ENCODE measurements at places on chromosomes 5 and 9.
A peak's percentile ranks its signal among the peaks of the same experiment; 100 is the strongest.

DNA sequence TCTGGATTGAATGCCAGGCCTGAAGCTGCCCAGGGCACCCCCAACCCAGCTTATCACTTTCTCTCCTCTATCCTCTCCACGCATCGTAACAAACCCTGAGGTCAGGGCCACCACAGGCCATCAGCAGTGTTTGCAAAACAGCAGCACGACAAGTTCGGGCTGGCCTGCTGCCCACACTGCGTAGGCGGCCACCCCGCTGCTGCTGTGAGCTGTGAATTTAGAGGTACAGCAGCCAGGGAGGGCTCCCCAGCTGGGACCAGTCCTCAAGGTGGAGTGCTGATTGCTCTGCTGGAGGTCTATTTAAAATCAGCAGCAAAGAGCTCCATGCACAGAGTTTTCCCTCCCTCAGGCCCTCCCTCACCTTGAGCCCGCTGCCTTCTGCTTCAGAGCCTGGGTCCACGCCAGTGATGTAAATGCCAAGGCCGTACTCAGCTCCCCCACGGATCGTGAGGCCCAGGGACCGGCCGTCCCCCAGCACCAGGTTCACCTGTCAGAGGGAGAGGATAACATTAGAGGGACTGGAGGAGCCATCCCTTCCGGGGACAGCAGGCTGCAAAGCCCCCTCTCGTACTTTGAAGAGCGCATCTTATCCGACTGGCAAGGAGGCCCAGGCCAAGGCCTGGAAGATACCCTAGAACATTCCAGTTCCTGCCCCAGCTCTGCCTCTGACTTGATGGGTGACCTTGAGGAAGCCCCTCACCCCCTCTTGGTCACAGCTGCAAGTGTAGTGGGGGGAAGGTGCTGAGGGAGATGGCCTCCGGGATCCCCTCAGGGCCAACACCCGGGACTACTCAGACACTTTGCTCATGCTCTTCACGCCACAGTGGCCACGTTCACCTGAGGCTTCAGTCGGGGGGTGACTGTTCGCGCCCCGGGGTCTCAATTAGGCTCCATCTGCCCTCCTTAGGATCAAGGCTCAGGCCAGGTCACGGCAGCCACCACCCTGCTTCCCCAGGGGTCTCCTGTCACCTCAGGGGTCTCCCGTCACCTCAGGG lies 39.1 kb downstream of the WHRN start:
- no peak for DNase-seq

DNA sequence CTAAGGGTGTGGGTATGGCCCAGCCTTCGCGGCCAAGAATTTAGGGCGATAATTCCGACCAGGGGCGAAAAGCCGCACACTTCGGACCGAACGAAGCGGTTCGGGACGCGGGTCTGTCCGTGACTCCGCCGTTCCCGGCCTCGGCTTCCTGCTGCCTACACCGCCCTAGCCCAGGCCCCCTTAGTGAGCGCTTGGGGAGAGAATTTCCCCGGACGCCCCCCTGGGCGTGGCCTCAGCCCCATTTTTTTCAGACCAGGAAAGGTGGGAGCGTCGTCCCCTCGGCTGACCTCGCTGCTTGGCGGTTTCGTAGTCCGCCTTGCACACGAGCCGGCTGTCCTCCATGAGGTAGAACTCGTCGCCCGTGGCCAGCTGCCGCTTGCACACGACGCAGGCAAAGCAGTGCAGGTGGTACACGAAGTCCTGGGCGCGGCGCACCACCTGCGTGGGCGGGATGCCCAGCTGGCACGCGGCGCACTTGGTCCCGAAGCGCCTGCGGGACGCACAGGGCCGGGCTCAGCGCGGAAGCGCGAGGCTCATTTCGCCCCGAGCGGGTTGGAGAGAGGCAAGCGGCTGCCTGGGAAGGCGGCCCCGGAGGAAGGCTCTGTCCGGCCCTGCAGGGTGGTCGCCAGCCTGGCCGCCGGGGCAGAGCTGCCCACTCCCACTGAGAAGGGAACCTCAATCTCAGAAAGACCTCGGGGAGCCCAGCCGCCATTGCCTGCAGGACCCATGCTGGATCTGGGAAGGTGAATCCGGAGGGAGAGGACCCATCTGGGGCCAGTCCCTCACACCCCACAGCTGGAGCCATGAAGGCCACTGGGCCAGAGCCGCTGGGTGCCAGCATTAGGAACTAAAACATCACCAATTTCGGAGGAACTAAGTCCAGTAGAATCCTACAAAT lies 5.3 kb downstream of the LHX3 start:
- DNase-seq, result no peak

GRCh38 chr5:567664-568060 lies 43.4 kb upstream of the SLC9A3 start:
- DNase-seq, result no peak

- DNase-seq, result no peak
These were observed 4.4 kb downstream of the LCN9 start for GRCh38 chr9:135667463-135668001.

DNA sequence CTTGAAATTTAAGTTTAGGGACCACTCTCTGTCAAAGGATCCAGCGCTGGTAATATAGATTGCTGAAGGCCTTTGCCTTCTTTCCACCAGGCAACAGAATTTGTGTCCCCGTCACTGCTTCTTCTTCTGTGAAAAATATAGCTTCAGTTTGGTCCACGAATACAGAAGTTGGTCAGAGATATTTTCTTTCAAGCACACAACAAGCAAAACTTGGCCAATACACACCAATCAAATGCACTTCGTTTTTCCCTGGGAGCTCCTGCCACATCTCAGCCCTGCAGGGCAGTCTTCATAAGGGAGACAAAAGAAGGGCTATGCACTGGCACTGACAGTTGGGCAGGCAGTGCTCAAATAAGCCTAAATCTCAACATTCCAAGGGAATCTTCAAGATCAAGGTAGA lies 22.9 kb downstream of the HAVCR2 start:
- no peak for DNase-seq

DNA sequence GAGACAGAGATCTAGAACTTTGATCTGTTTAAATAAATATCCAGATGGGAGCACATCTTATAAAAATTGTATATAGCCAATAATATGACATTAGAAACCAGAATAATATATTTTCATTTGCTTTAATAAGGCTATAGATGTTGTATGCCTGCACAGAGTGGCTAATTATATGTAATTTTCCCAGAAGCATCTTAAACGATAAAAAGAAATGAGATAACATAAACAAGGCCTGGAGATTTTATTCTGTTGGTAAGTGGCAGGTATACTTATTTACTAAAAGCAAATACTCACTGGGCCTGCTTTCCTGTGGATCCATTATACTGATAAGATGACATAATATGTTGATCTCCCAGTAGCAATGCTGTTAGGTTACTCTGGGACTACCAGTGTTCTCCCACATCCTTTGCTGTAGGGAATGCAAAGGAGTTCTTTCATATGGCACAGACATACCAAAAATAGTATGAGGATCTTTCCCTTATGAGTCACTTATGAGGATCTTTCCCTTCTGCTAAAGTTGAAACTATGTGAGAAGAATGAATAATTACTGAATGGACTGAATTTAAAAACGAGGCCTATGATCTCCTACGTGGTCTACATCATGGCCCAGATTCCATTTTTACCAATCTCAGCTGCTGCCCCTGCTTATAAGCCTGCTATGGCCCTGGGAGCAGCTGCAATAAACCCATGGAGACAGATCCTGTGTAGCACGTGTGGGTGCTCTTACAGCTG lies 112.1 kb downstream of the NUDT12 start:
- no peak for DNase-seq

DNA sequence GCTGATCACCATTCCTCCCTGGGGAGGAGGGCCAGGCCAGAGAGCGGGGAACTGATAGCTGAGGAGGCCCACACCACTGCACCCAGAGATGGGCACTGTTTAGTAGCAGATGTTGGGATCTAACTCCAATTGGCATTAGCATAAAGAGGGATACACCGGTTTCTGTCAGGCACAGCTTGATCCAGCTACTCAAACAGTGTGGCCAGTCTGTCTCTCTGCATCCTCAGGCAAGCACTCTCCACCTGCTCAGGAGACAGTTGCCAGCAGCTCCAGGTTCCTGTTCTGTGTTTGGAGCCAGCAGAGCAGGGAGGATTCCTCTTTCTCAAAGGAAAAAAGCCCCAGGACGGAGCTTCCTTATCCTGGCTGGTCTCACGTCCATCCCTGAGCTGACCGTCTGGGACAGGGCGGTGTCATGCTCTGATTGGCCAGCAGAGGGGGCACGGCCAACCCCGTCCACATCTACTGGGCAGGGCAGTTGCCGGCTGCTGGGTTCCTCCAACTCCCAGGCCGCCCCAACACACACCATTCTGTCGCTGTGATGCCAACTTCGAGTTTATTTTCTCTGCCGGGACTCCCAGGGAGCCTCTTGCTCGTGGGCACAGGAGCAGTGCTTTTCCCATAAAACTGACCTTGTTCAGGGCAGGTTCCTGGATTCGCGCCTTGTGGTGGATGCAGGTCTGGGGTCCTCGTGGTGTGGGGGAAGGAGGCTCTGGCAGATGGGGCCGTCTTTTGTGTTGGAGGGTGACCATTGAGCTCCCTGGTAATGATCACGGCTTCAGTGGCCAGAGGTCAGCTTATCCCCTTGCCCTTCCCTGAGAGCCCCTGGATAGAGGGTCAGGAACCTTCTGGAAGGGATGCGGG lies 47.9 kb downstream of the COL5A1 start:
- DNase-seq, result no peak

DNA sequence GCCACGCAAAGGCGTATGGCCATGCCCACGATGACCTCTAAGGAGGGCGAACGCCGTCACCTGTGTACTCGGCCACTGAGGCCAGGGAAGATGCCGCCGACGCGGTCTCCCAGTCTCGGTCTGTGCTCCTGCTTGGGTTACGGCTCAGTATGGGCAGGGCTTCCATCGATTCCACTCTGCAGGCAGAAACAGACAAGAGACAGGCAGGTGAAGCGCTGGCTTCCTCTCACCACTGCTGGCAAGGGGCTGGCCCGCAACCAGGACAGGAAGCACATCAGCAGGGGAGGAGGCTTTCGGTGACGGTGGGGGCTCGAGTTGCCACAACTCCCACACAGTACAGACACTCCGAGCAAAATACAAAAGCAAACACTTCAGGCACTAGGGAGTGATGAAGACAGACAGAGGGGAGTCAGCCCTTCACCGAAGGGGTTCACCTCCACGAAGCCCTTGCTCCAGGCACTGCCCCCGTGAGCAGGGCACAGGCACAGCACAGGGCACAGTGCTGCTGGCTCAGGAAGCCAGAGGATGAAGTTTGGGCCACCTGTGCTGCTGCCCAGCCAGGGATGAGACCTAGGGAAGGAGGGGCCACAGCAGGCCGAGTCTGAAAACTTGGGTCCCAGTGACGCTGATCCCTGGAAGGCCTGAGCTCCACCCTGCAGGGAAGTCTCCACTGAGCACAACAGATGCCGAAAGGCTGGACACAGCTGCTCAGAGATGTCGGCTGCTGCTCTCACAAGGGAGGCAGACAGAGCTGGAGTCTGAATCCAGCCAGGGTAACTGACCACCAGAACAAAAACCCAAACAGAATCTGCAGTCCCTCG lies 91.3 kb downstream of the CAMSAP1 start:
- DNase-seq, result no peak

DNA sequence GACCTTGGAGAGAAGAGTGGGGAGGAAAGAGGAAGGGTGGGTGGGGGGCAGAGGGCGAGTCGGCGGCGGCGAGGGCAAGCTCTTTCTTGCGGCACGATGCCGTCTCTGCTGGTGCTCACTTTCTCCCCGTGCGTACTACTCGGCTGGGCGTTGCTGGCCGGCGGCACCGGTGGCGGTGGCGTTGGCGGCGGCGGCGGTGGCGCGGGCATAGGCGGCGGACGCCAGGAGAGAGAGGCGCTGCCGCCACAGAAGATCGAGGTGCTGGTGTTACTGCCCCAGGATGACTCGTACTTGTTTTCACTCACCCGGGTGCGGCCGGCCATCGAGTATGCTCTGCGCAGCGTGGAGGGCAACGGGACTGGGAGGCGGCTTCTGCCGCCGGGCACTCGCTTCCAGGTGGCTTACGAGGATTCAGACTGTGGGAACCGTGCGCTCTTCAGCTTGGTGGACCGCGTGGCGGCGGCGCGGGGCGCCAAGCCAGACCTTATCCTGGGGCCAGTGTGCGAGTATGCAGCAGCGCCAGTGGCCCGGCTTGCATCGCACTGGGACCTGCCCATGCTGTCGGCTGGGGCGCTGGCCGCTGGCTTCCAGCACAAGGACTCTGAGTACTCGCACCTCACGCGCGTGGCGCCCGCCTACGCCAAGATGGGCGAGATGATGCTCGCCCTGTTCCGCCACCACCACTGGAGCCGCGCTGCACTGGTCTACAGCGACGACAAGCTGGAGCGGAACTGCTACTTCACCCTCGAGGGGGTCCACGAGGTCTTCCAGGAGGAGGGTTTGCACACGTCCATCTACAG lies 760 bp downstream of the NPR3 start:
- no peak for DNase-seq

DNA sequence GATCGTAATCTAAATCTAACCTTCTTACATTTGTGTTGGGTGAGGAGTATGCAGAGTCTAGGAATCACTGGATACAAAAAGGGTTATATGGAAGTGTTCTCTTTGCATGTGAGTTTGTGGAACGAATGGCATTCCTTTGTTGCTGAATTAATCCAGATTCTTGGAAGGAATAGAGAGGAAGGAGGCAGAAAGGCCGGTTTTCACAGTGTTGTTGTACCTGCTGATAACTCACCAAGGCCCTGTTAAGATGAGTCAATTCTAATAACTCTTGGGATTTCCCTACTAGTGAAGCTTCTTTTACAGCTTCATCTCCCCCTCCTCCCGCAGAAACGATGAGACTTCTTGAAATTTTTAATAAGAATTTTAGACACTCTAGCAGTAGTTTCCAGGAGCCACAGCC lies 84.0 kb downstream of the ZSWIM6 start:
- no peak for DNase-seq

DNA sequence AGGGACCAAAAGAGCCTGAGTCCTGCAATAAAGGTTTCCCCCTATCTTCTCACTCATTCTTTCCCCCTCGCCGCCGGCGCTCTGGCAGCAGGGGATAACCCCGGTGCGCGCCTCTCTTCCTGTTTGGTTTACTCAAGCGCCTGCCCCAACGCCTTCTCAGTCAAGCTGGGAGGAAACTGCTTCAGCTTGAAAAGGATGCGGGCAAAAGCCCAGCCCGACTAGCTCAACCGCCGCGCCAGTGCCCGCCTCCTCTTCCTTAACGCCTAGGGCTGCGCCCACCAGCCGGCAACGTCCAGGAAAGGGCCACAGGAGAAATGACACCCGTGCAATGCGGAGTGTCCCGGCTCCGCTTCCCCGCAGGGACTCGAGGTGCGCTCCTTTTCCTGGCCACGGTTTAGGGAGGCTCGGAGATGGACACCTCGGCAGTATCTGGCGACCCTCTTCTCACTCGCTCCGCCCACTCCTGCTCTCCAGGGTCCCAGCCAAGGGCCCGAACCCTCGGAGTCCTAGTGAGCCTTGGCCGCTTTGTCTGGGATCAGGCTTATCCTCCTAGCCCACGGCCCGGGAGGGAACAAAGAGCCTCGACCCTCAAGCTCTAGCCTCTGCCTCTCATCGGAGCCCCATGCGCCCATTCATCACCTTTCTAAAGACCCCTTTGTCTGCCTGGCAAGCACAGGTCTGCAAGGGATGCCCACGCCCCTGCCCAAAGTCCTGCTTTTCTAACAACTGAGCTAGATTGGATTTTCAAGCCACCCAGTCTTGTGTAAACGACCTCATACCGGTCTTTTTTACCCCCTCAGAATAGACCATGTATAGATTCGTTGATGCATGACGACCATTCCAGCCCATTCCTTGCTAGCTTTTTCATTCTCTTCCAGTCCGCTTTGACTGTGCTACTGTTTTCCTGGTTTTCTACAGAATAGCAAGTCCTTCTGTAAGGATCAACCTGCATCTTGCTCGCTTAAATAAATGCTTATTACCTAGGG lies 2.0 kb downstream of the ST8SIA4 start:
- DNase-seq, result peak; percentile 40

All from NCI-H1105 (cell line).